ENCODE measurements at places on chromosomes 4 and X.

DNA sequence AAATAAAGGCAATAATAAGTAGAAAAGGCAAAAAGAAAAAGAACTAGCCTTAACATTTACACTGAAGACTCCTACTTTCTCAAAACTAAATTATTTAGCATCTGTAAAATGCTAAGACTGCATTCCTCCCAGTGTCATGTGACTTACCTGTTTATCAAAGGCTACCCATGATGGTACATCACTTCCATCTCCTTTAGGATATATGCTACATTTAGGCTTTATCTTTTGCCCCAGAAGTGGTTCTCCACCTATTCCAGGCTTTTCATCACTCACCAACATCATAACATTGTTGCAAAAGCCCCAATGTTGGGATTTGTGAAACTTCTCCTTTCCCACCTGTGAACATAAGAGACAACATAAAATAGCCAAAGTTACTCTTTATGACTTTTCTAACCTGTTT lies 31.1 kb downstream of the EFHC2 start:
- DNase-seq, result no peak

DNA sequence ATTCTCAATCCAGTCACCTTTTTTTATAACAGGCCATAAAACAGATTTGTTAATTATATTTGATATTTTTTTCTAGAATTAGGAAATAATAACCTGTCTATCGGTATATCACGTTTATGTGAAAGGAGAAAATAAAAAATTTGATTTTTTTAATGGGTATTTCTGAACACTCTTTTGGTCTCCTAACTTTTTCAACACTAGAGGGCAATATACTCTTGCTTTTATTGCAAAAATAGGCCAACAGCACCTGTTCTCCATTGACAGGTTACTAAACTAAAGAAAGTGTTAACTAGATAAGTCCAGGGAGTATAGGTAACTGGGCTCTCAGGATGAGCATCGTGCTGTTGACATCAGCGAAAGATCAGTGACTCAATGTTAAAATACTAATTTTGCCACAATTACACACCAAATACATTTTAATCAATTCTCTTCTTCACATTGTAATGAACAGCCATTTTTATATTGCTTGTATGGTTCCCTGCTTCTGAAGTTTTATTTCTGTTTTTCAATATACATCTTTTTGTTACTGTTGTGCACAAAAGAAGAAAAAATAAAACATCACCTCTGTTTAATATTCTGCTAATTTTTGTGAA lies 22.8 kb downstream of the NDST4 start:
- DNase-seq, result peak; percentile 1

GRCh38 chrX:17470136-17470535 lies 95.1 kb downstream of the NHS start:
- no peak for DNase-seq

DNA sequence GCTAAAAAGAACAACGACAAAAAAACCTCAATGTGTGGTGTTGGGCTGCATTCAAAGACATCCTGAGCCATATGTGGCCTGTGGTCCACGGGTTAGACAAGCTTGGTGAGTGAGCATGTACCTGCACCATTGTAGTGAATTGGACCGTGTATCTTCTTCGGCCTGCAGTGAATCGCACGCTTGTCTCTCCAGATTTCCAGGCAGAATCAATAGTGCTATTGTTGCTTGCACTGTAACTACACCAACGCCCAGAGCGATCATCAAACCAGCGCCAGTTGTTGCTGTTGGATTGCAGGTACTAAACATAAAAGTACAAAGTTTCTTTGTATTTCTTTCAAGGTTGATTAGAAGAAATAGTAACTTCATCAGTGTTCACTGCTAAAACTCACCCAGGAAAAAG lies 101.6 kb downstream of the HUWE1 start:
- no peak for DNase-seq

GRCh38 chrX:45755703-45756102 lies 555.0 kb upstream of the DIPK2B start:
- DNase-seq, result no peak

DNA sequence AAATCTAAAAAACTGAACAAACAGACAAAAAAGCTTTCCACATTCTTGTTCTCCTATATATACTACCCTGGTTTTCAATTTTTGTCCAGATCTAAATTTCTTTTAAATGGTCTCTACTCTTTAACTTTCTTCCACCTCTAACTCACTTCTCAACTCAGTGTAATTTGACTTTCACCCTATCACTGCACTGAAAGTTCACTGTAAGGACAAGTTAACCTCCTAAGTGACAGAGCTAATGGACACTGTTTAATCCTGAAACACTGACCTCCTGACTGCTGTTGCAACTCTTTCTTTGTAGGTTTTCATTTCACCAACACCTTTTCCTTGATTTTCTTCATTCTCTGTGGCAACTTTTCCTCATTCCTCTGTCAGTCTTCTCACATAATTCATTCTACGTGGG lies 50.0 kb downstream of the ATOH1 start:
- no peak for DNase-seq

DNA sequence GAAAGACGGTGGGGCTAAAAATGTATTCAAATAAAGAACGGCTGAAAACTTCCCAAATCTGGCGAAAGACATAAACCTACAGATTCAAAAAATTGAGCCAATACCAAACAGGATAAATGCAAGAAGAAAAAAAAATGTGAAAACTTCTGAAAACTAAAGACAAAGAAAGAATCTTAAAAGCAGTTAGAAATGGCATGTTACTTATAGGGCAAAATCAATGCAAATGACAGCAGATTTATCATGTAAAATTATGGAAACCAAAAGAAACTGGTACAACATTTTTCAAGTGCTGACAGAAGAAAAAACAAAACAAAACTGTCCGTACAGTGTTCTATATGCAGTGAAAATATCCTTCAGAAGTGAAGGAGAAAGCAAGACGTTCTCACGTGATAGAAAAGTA lies 239.0 kb downstream of the PDGFC start:
- DNase-seq, result no peak

DNA sequence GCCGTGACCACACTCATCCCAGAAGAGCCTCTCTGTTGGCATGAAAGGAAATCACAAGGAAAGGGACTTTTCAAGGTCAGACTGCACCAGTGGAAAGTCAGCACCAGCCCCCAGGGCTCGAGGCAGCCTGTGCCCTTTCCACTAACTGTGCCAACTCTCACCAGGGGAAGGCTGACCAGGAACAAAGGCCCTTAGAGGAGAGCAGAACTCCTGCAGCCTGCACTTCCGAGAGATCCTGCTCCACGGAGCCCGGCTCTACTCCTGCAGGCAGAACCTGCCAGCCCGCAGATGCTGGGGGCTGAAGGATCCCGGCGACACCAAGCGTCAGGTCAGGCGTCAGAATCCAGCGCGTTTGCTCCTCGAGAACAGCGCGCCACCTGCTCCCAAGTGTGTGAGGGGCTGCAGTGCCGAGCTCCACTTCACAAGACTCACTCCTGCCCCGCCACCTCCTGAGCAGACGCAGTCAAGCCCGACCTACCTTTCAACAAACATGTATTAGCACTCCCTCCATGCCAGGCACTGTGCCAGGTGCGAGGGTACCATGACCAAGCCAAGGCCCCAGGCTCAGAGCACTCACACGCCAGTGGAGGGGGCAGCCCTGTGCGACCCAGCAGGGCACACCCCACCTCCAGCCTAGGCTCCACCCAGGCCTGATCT lies 13.6 kb upstream of the HELT start:
- no peak for DNase-seq

Measured in amniotic stem cell (primary cell).